Stimulated activated CD8-positive, alpha-beta memory T cell treated with anti-CD3 and anti-CD28 coated beads, Interleukin-7, amount 100 ng/mL, for 1 hour (primary cell): ENCODE measurements at places on chromosomes 1 and 21.
A peak's percentile ranks its signal among the peaks of the same experiment; 100 is the strongest.

GRCh38 chr1:207972337-207972736, 61.4 kb upstream of the CD34 start:
- DNase-seq, result no peak

- no peak for DNase-seq
These were observed 41.7 kb downstream of the USP48 start for GRCh38 chr1:21741206-21741605.

DNA sequence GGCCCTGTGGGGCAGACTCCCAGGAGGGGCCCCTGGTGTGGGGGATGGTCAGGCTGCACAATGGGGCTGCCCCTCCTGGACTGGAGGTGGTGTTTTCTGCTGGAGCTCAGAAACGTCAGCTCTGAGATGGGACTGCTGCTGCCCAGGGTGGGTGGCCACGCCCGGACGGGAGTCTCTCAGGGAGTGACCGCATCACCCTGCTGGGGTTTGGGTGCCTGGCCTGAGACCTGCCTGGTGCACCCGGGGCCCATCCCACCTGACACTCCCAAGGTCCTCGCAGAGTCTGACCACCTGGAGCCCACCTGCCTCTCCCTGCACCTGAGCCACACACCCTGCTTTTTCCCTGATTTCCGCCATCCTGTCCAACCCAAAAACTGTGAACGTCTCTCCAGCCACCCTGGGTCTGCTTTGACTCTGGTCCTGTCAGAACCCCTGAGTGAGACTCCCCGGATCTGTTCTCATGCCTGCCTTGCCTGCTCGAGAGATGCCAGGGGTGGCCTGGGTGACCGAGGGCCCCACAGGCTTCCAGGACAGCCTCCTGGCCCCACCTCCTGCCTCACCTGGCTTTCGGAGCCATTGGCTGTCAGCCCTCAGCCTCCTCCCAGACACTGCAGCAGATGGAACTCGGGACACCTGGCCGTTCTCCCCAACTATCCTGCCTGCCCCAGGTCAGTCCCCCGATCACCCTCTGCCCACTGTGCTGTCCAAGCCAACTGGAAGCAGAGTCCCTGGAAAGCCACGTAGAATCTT, 11.6 kb upstream of the SMYD3 start:
- no peak for DNase-seq

DNA sequence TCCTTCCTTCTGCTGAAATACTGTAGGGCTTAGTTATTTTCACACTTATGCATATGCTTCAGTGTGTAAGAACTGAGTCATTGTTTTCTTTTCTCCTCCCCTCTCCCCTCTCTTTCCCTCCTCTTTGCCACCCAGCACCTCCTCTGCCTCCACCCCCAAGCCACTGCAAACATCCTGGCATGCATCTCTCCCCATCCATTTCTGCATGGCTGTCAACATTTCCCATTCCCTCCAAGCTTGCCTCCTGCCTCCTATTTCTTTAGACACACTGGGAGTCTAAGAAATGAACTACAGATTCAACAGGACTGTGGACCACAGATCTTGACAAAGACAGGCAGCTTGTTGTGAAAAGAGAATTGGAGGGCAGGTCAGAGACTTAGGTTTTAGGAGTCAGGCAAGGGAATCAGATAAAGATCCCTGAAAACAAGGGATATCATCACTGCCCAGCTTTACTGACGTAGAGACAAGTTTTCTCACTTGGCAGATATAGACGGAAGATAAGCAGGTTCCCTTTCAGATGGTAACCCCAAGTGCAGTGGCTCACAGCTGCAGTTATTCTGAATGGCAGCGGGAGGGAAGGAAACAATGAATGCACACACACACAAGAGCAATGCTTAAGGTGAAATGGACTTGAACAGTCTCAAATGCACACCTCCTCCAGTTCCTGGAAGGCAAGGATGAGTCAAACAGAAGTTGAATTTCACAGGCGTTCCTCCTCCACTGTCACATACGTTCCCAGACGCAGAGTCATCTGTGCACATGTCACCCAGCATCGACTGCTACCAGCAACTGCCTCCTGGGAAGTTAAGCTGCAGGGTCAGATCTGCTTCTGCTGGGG, 56.1 kb downstream of the HIVEP3 start:
- no peak for DNase-seq

DNA sequence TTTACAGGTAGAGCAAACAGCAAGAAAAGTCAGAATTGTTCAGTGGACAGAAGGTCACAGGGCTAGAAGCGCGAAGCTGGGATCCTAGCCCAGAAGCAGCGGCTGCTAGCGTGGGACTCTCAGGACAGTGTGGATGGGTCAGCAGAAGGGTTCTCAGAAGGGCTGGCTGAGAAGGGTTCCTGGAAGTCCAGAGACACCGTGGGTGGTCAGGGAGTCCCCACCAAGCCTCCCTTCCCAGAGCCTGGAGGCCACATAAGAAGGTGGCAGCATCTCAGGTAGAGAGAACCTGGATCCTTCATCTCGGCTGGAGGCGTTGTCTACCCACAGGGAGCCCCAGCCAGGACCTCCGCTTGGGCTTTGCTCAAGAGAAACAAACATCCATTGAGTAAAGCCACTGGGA, 696.3 kb downstream of the PTPRU start:
- no peak for DNase-seq

DNA sequence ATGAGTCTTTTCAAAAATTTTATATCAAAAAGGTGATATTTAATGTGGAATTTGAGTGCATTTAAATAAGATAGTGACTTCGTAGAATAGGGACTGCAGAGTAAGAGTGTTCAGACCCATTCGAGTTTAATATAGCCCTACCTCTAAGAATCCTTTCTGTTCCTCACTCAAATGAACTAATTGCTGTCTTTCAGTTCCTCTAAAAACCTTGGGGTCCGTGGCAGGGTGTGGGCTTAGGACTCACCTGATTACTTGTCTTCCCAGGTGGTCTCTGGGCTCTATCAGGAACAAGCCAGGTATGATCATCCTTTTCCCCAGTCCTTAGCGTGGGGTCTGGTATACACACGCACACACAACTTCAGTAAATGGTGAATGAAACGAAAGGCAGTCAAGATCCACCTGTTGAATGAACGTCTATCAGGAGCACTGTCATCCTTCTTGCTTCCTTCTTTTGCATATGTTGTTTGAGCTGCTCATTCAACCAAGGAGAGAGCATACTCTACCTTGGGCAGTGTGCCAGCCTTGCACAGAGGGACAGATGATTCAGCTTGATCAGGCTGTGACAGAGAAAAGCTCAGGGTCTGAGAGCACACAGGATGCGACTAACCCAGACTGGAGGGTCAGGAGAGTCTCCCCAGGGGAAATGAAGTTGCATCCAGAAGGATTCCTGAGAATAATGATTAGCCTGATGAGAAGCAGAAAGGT, 1.2 kb upstream of the RNF11 start:
- DNase-seq, result peak; percentile 24

- DNase-seq, result no peak
These were observed 23.6 kb downstream of the RGSL1 start for GRCh38 chr1:182473556-182473955.

- DNase-seq, result no peak
These were observed 113.0 kb upstream of the VAMP3 start for GRCh38 chr1:7658099-7658498.

GRCh38 chr1:91819038-91819788, 66.7 kb downstream of the TGFBR3 start:
- DNase-seq, result no peak

DNA sequence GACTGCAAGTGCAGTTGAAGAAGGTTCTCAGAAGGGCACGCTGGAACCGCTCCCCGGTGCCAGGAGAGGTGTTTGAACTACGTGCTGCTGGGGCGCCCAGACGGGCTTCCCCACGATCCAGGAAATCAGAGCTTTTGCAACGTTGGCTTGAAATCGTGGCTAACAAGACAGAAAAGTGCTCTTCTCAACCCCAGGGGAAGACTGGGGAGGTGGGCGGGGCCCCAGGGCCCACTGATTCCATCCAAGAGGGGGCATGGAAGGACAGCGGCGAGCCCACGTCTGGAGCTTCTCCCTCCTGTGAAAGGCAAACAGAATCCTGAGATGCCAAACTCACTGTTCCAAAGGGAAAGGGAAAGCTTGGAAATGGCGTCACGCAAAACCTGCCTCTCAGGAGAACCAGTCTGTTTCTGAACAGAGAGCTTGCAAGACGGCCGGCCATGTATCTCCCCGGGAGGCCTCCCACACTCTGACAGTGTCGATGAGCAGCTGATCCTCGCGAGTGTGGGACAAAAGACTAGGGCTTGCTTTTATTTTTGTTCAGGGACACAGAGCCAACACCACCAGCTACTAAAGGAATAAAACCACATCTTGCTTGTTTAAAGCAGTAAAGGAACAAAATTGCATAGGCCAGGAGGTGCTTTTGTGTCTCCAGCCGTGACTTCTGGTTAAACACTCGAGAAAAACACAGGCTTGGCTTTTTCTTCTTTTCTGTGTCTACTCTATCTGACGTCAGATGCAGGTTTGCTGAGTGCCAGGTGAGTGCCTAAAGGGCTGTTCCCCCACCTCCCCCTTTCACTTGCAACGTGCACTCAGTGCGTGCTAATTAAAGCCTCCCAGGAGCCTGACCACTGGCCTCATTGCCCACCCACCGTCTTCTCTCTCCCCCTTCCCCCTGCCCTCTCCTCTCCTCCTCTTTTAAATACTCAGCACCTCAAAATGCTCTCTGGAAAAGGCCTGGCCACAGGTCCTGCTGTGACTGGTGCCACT, 41.5 kb downstream of the LRRC3 start:
- DNase-seq, result no peak

DNA sequence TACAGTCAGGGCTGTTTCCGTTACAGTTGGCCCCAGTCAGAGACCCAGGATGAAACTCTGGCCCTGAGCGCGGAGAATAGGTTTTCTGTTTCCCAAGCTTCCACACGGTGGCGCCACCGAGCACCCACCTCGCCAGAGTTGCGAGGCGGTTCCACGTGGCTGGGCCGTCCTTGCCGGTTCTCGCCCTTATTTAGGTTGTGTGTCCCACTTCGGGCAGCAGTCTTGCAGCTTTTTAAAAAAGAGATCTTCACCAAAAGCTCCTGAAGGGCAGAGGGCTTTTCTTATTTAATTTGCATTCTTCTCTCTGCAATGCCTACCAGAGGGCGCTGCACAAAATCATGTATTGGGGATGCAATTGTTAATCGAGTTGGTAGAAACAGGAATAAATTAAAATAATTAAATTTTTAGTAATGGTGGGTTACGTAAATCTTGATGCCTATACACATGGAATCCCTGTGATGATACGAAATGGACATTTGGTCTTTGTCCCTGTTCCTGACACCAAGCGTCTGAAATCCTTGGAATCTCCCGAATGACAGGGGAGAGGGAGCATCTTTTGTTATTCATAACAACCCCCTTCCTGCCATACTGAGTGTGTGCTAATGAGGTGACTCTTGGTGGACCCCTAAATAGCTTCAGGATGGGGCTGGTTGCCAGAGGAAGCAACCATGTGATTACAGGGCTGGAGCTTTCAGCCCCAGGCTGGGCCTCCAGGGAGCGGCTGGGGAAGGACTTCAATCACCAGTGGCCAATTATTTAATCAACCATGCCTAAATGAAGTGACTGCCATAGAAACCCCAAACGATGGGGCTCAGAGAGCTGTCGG, 5.6 kb upstream of the S100A7 start:
- peak; percentile 31 for DNase-seq

DNA sequence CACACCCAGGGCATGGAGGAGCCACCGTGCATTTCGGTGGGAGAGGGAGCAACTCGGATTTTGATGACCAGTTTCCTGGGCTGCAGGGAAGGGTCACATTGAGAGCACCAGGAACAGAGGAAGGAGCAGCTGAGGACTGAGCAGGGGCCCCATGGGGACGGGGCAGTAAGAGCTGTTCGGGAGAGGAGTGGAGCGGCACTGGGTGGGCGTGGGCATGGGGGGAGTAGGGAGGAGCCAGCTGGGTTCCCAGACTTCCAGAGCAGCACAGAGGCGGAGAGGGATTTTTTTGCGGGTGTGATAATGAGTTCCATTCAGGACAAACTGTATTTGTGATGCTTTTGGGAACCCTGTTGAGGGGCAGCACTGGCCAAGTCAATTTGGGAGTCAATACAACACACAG, 17.4 kb upstream of the GPR153 start:
- no peak for DNase-seq

DNA sequence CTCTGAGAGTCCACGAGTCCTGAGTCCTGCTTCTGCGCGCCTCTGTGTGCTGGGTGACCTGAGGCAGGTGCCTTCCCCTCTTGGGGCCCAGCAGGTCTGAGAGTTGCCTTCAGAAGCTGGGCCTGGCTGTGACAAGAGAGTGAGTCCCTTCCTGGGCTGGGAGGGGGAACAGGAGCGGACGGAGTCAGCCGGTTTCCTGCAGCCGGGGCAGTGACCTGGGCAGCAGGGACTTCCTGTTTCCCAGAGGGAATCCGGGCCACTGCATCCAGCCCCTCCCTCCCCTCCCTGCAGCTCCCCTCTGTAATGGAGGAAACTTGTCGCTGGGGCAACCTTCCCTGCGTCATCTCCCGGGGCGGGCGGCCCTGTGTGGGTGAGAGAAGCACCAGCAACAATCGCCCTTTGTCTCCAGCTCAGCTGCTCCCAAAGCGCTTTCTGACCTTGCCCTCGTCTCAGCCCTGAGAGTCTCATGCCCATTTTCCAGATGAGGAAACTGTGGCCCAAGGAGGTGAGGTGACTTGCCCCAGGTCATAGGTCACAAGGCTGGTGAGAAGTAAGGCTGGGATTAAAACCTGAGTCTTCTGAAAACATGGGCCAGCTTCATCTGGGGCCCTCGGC, 61.1 kb downstream of the SDC3 start:
- no peak for DNase-seq

- DNase-seq, result no peak
These were observed 83.9 kb downstream of the SMYD2 start for GRCh38 chr1:214364786-214365295.

- DNase-seq, result no peak
These were observed 19.2 kb downstream of the EBNA1BP2 start for GRCh38 chr1:43152866-43153265.

- no peak for DNase-seq
These were observed 12.6 kb upstream of the S100B start for GRCh38 chr21:46617267-46618051.

DNA sequence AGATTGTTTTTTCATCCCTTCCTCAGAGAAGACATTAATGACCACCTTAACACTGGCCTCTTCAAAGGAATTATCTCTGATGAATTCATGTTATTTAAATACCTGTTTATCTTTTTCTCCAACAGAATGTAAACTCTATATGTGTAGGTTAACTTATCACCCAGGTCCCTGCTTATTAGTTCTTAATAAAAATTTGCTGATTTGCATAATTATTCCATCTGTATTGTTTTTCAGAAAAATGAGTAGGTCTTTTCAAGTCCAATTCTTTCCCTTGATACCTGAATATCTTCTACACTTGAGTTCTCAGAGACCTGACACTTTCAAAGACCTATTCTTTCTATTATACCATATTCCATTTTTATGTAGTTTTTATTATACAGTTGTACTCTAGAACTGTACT, 886.7 kb upstream of the TMPRSS15 start:
- DNase-seq, result no peak

- no peak for DNase-seq
These were observed 21.6 kb downstream of the TCEA3 start for GRCh38 chr1:23403038-23403336.

DNA sequence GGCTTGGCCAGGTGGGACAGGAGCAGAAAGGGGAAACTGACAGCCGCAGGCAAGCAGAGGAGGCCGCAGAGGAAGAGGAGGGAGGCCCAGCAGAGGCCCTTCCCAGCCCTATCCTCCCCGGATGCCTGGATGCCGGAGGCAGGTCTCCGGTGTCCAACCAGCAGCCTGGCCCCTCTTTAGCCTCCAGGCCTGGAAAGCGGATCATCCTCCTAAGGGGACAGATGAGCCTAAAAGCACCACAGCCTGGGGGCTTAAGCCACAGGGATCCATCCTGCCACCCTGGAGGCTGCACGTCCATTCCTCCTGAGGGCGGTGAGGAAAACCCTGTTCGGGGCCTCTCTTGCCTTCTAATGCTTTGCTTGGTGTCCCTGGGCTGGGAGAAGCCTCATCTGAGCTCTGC, 334.1 kb upstream of the VAMP3 start:
- no peak for DNase-seq

GRCh38 chr1:52368383-52369172, 2.6 kb upstream of the CC2D1B start:
- peak; percentile 22 for DNase-seq
